Mesothelial cell of epicardium (in vitro differentiated cells): ENCODE measurements at places on chromosomes 6 and 20. TPM values are rescaled to one million over a fixed set of nuclear protein-coding genes. Genes with fewer than 3 reads are reported as not detected.

GRCh38 chr20:64092258-64093012 is 8.2 kb upstream of the LKAAEAR1 start:
- H3K4me1 ChIP-seq, result peaks cover 1% of the 10 kb centered on the region
- H3K4me3 ChIP-seq, result no peak overlapping the region
- peaks cover 42% of the 10 kb centered on the region for H3K27me3 ChIP-seq
- DNase-seq, result no peak
- H3K27ac ChIP-seq, result no peak overlapping the region
- H3K36me3 ChIP-seq, result no peaks in the 10 kb centered on the region

DNA sequence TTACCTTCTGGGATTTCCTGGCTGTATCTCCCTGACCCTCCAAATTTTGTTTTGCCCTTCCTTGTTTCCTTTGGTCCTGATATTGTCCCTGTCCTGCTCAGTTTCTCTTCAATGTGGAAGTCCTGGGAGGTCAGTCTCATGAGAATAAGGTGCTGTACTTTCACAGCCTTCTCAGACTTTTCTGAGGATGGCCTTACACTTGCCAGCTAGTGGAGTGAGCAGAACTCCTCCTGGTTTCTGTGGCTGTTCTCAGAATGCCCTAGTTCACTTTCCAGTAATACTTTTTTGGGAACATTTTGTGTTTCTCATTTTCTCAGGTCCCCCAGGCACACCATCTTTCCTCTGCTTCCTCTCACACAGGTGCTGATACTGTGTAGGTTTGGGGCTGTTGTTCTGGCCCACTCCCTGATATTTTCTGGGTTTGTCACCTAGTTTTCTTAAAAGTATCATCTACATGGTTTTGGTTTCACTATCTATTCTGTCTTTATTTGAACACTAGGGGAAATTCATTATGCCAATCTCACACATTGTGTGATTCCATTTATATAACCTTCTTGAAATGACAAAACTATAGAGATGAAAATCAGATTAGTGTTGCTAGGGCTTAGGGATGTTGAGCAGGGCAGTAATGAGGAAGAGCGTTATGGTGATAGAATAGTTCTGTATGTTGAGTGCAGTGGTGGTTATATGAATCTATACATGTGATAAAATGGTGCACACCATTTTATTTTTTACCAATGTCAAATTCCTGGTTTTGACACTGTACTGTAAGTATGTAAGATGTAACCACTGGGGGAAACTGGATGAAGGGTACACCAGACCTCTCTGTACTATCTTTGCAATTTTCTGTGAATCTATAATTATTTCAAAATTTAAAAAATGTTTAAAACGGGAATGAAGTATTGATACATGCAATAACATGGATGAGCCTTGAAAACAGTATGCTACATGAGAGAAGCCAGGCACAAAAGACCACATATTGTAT is 27.2 kb upstream of the BRPF3 start:
- H3K27me3 ChIP-seq, result no peaks in the 10 kb centered on the region
- H3K27ac ChIP-seq, result no peak overlapping the region
- H3K4me3 ChIP-seq, result no peak overlapping the region
- peaks cover 7% of the 10 kb centered on the region for H3K36me3 ChIP-seq
- no peaks in the 10 kb centered on the region for H3K4me1 ChIP-seq
- DNase-seq, result no peak

DNA sequence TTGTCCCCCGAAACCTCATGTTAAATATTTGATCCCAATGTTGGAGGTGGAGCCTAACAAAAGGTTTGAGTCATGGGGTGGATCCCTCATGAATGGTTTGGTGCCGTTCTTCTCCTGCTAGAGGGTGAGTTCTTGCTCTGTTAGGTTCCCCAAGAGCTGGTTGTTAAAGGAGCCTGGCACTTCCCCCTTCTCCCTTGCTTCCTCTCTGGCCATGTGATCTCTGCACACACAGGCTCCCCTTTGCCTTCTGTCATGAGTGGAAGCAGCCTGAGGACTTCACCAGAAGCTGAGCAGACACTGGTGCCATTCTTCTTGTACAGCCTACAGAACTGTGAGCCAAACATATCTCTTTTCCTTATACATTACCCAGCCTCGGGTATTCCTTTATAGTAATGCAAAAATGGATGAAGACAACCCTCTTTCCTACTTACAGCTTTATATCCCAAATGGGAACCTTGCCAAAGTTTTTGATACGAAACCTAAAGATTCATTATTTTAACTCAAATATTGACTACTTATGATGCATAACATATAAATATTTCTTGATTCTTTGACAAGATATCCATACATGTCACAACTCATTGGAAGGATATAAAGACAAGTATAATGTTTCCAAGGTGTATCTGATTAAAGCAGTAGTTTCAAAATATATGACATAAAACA is 61.0 kb downstream of the RNF182 start:
- H3K36me3 ChIP-seq, result no peaks in the 10 kb centered on the region
- H3K4me3 ChIP-seq, result no peak overlapping the region
- DNase-seq, result no peak
- H3K27me3 ChIP-seq, result peaks cover 5% of the 10 kb centered on the region
- no peak overlapping the region for H3K27ac ChIP-seq
- peaks cover 22% of the 10 kb centered on the region for H3K4me1 ChIP-seq

GRCh38 chr6:88586371-88587149 is 376.9 kb downstream of the RNGTT start:
- no peaks in the 10 kb centered on the region for H3K4me1 ChIP-seq
- no peak for DNase-seq
- peaks cover 23% of the 10 kb centered on the region for H3K27me3 ChIP-seq
- H3K36me3 ChIP-seq, result no peaks in the 10 kb centered on the region

GRCh38 chr6:156807795-156808194 is 30.6 kb downstream of the ARID1B start:
- peaks cover 23% of the 10 kb centered on the region for H3K4me1 ChIP-seq
- H3K4me3 ChIP-seq, result no peak overlapping the region
- peak overlapping the region; percentile 39 for H3K27ac ChIP-seq
- no peaks in the 10 kb centered on the region for H3K27me3 ChIP-seq
- peaks cover 3% of the 10 kb centered on the region for H3K36me3 ChIP-seq

- no peak for DNase-seq
- H3K4me1 ChIP-seq, result no peaks in the 10 kb centered on the region
- H3K27ac ChIP-seq, result no peak overlapping the region
- no peaks in the 10 kb centered on the region for H3K36me3 ChIP-seq
Measured at GRCh38 chr6:141439513-141439912, 693.2 kb upstream of the GJE1 start.

DNA sequence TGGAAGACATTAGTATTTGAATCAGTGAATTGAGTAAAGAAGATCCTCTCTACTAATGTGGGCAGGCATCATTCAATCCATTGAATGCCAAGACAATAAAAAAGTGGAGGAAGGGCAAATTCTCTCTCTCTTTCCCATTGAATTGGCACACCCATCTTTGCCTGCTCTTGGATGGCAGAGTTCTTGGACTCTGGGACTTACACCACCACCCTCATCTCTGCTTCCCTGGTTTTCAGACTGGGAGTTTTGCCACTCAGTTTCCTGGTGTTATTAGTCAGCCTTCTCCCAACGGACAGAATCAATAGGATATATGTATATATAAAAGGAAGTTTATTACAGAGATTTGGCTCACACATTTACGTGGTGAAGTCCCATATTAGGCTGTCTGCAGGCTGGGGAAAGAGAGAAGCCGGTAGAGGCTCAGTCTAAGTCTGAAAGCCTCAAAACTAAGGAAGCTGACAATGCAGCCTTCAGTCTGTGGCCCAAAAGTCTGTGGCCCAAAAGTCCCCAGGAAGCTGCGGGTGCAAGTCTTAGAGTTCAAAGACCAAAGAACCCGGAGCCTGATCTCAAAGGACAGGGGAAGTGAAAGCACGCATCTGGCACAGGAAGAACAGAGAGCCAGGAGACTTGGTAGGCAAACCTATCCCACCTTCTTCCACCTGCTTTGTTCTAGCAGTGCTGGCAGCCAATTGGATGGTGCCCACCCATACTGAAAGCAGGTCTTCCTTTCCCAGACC is 64.4 kb downstream of the SMPDL3A start:
- no peak overlapping the region for H3K4me3 ChIP-seq
- no peak overlapping the region for H3K27ac ChIP-seq
- no peaks in the 10 kb centered on the region for H3K27me3 ChIP-seq
- no peak for DNase-seq

GRCh38 chr6:118509009-118509617 is 39.0 kb upstream of the PLN start:
- H3K36me3 ChIP-seq, result peaks cover 13% of the 10 kb centered on the region
- no peak for DNase-seq
- peaks cover 5% of the 10 kb centered on the region for H3K4me1 ChIP-seq

GRCh38 chr6:22095836-22096235 is 201.0 kb downstream of the PRL start:
- DNase-seq, result no peak
- peak overlapping the region; percentile 17 for H3K27ac ChIP-seq
- H3K27me3 ChIP-seq, result no peaks in the 10 kb centered on the region
- peaks cover 47% of the 10 kb centered on the region for H3K4me1 ChIP-seq

DNA sequence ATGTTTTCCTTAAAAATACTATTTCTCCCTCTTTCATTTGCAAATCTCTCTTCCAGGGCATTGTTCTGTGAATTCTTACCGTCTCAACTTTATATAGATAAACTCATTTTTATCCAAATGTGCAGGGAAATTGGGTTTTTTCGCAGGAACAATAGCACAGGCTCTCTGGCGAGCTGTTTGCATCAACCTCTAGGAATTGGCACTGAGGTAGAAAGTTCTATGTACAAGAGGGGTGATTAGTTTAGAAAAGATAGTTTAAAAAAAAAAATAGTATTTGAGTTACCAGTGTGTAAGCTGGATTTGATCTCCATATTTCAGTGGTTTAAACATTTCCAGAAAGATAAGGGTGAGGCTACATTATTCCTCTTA is 129.7 kb upstream of the BTN3A2 start:
- no peak for DNase-seq
- peak overlapping the region; percentile 87 for H3K4me3 ChIP-seq
- no peaks in the 10 kb centered on the region for H3K27me3 ChIP-seq
- peak overlapping the region; percentile 93 for H3K27ac ChIP-seq

GRCh38 chr6:25902071-25902470 is 28.0 kb upstream of the SLC17A3 start:
- H3K27ac ChIP-seq, result no peak overlapping the region
- no peaks in the 10 kb centered on the region for H3K36me3 ChIP-seq
- H3K4me1 ChIP-seq, result peaks cover 21% of the 10 kb centered on the region
- H3K4me3 ChIP-seq, result no peak overlapping the region

DNA sequence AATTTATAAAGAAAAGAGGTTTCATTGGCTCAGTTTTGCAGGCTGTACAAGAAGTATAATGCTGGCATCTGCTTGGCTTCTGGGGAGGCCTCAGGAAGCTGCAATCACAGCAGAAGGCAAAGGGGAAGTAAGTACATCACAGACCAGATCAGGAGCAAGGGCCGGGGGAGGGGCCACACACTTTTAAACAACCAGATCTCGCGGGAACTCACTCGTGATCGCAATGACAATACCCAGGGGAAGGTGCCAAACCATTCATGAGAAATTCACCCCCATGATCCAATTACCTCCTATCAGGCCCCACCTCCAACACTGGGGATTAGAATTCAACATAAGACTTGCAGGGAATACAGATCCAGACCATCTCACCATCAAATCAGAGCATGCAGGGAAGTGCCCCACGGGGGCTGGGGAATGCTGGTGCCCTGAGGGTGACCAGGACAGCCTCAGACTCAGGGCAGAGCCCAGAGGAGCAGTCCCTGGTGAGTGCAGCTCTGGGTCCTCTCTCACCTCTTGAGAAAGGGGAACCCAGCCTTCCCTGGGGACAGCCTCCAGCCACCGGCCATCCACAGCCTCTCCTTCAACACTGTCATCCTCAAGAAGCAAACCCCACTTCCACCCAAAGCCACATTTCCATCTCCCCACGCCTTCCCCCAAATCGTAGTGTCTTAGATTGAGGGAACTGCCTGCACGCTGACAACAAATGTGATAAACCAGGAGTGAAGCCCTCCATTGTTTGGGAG is 80.7 kb downstream of the ANKRD60 start:
- DNase-seq, result no peak
- no peak overlapping the region for H3K4me3 ChIP-seq
- no peaks in the 10 kb centered on the region for H3K36me3 ChIP-seq
- H3K27ac ChIP-seq, result no peak overlapping the region

- no peaks in the 10 kb centered on the region for H3K36me3 ChIP-seq
- no peak for DNase-seq
- H3K27me3 ChIP-seq, result peaks cover 9% of the 10 kb centered on the region
Measured at GRCh38 chr20:48788486-48789072, 39.2 kb downstream of the PREX1 start.

DNA sequence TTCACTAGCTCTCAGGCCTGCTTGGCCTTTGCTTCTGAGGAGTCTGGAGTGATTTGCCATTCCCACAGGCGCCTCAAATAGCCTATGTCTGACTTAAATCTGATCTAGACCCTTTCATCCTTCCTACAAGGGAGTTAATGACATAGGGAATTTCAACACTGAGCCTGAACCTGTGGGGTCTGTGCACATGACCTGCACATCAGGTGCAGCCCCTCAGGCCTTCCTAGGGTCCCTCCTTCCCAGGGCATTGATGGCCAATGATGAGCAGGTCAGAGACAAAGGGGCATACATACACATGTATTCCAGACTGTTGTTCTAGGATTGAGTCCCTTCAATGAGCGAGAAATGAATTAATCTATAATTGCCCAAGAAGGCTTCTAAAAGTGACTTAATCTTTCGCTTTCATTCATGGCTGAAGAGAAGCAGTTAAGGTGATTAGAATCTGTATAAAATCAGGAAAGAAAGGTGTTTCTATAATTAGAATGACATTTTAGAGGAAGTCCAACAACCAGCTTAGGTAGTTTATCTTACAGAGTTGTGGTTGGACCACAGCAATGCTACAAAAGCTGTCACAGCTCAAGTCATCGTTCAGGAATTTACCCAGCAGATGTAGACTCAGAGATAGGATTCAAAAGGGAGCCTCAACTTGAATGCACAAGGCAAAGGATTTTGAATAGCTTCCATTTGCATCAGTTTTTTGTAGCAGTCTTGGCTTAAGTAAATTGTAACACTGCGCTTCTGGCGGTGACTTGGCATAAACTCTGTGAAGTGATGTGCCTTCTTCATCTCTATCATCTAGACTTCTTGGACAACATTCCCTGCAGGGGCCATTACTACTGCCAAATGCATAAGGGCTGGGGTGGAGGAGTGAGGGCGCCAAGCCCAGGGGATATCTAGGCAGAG is 27.0 kb upstream of the TBC1D7 start:
- DNase-seq, result no peak
- H3K4me3 ChIP-seq, result no peak overlapping the region
- no peaks in the 10 kb centered on the region for H3K36me3 ChIP-seq

GRCh38 chr20:17276101-17276500 is 49.3 kb downstream of the PCSK2 start:
- no peaks in the 10 kb centered on the region for H3K4me1 ChIP-seq
- no peak overlapping the region for H3K4me3 ChIP-seq
- H3K36me3 ChIP-seq, result no peaks in the 10 kb centered on the region
- no peak overlapping the region for H3K27ac ChIP-seq
- no peak for DNase-seq

The ENPP5 gene
- 7.4 to 8.7 TPM (median 7.7 TPM) in 3 replicates for total RNA-seq

The CAPN11 gene
- not detected in 3 replicates for total RNA-seq

The C2 gene
- total RNA-seq, result 1.6 to 2.9 TPM (median 2.7 TPM) in 3 replicates

The HLA-DOA gene
- total RNA-seq, result 4.8 to 6.1 TPM (median 5.8 TPM) in 3 replicates

The CLVS2 gene
- 0.11 to 0.27 TPM (median 0.24 TPM) in 3 replicates for total RNA-seq

The MCCD1 gene
- total RNA-seq, result not detected in 3 replicates

The SCGN gene
- not detected in 3 replicates for total RNA-seq

The SLC2A10 gene
- total RNA-seq, result 21.7 to 23.8 TPM (median 22.2 TPM) in 3 replicates

The MAS1 gene
- not detected in 3 replicates for total RNA-seq

The IL17F gene
- total RNA-seq, result not detected in 3 replicates

The THBS2 gene
- 15.3 to 20.4 TPM (median 18.6 TPM) in 3 replicates for total RNA-seq

The PIGT gene
- 63.0 to 71.5 TPM (median 70.8 TPM) in 3 replicates for total RNA-seq

The PSMB1 gene
- total RNA-seq, result 137 to 142 TPM (median 140 TPM) in 3 replicates

The TTLL9 gene
- 0.52 to 0.86 TPM (median 0.67 TPM) in 3 replicates for total RNA-seq

The GPR6 gene
- total RNA-seq, result not detected in 3 replicates
